ENCODE measurements at places on chromosomes 13 and 19.

- DNase-seq: no peak
Measured at GRCh38 chr19:11247391-11247790, 8.0 kb downstream of the ANGPTL8 start.

DNA sequence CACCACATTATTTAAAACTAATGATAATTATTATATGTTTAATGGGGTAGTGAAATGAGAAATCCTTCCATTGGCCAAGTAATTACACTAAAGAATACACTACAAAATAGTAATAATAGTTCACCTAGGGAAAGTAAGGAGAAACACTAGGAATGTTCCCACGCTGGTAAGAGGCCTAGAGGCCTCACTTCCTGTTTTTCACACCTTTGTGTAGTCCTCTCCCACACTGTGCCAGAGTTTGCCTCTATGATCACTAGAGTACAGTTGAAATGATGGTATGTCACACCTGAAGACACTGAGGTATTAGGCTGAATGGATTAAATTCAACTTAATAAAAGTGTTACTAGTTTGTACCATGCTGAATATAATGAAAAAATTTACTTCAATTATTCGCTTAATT, 1348.0 kb upstream of the ATXN8OS start:
- no peak for DNase-seq

DNA sequence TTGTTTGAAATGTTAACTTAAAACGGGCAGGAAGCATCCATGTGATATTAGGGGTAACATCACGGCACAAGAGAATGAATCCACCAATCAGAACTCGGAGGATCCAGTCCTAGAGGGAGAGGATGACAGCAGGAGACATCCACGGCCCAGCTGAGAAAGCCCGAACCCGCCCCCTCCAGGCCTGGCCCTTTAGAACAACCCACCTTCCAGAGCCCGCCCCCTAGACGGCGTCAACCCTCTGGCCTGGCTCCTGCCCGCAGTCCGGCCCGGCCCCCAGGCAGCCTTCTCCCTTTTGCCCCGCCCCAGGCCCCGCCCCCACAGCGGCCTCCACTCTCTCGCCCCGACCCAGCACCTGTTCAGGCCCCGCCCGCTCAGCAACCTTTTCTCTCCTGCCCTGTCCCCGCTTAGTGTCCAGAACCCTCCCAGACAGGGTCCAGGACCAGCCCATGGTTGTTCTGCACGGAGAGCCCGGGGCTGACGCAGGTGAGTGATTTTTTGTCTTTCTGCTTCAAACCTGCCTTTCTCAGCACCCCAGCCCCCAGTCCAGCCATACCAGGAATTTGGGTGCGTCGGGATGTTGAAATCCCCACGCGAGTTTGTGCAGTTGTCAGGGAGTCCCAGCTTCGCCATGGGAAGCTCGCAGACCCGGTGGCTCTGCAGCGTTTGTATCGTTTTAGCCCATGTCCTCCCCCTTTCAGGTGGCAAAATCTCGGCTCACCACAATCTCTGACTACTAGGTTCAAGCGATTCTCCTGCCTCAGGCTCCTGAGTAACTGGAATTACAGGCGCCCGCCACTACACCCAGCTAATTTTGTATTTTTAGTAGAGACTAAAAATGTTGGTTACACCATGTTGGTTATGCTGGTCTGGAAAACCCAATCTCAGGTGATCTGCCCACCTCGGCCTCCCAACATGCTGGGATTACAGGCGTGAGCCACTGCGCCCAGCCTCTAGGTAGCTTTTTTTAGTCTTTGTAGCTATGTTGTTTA, 16.1 kb downstream of the ZNF816 start:
- DNase-seq: no peak

DNA sequence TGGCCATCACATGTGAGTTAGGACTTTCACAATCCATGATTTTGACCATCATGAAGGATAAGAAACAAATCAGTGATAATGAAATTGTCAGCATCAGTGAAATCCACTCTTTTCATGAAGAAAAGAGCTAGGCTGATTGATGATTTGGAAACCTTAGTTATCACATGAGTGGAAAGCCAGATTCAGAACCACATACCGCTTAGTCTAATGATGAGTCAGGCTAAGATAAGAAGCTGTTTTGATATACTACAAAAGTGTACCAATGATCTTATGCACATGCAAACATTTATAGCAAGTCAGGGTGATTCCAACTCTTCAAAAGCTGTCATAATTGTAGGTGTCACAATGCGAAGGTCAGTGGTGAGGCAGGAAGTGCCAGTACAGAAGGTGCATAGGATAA, 519.3 kb downstream of the GPC6 start:
- DNase-seq: no peak

- DNase-seq: no peak
Measured at GRCh38 chr19:46733690-46734292, 12.1 kb upstream of the FKRP start.

- no peak for DNase-seq
Measured at GRCh38 chr13:112814905-112815585, 125.2 kb downstream of the ATP11A start.

DNA sequence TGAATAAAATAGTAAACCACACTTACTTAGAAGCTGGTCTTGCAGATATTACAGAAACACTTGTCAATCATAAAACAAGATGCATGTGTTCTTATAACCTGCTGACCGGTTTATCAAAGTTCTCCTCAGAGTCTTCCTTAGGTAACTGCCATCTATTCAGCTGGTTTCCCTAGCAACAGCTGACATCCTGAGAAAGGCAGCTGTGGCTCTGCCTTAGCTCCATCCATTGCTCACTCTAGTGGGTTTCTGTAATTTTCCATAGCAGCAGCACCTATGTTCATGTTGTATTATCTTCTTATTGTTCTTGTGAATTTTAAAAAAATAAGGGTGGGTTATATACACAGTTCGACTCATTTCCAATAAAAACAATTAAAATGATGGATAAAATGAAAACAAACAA, 87.8 kb downstream of the RAP2A start:
- DNase-seq: no peak

DNA sequence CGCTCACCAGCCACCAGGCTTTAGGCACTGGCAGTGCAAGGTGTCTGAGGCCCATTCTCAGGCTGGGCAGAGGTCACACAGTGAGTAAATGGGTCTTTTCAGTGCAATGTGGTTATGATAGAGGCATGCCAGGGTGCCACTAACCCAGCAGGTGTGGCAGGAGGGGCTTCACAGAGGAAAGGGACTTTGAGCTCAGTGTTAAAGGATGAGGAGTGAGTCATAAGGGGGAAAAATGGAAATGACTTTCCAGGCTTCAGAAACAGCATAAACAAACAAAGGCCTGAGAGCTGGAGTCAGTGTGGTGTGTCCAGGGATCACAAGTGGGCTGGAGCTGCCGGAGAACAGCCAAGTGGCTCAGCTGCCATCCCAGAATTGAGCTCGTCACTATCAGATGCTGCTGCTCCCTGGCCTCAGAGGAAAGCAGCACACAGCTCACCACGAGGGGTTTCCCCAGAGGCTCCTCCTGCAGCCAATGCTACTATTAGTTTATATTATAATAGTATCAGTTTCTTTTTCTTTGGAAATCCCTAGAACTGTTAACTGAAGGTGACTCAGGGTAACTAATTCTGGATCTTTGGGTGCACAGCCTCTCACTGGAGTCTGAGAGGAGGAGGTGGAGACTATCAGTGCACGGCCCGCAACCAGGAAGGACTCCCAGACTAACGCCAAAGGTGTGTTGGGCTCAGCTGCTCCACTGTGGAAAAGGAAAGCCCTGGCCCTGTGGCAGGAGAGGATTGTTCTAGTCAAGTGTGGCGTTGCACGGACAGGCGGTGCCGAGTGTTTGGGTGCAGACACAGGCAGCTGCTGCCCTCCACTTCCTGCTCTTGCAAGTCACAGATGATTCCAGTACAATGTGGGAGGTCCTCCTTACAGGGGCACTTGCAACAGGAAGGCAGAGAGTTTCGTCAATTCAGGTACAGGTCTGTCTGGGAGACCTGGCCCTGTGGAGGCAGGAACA, 39.5 kb downstream of the DHRS12 start:
- no peak for DNase-seq

- no peak for DNase-seq
Measured at GRCh38 chr19:8641908-8642547, 11.6 kb downstream of the NFILZ start.

DNA sequence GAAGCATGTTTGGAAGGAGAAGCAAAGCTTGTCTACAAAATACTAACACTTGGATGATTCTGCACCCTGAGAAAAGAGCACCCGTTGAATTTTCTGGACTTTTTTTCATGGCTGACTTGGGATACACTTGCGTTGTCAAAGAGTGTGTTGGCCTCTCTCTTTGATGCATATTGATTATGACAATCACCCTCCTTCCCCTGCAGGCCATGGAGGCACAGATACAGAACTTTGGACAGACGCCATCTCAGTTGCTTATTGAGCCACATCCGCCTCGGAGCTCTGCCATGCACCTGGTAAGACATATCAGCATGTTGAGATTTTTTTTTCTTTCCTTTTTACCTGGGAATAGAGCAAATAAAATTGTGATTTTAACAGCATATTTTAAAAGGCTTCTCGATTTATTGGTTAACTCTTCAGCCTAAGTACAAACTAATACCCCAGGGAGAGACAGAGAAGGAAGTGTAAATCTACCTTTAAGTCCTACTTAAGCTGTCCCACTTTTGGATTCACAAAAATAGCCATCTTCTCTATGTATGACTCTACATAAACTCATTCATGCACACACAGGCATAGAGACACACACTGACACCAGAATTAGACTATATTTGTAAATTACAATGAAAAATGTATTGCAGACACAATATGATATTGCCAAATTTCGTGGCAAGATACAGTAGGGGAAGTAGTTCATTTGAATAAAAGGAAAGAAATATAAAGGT, 169.7 kb upstream of the MAB21L1 start:
- no peak for DNase-seq

- no peak for DNase-seq
Measured at GRCh38 chr13:109485136-109485794, 301.1 kb downstream of the IRS2 start.

DNA sequence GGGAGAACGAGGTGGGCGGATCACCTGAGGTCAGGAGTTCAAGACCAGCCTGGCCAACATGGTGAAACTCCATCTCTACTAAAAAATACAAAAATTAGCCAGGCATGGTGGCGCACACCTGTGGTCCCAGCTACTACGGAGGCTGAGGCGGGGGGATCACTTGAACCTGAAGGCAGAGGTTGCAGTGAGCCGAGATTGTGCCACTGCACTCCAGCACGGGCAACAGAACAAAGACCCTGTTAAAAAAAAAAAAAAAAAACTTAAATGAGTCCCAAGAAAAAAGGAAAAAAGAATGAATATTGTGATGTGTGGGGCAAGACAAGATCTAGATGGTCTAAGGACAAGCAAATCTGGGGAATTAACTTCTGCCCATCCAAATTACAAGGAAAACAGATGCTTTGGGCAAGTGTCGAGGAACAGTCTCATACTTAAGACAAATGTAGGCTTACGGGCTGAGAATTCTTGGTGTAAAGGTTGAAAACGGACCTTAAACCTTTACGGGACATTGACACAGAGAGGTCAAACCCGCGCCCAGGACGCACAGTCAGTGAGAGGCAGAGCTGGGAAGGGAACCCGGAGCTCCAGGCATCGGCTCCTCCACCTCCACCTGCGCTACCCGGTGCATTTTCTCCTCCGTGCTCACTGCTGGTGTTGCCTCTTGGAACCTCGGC, 656 bp upstream of the ZNF324 start:
- DNase-seq: no peak

DNA sequence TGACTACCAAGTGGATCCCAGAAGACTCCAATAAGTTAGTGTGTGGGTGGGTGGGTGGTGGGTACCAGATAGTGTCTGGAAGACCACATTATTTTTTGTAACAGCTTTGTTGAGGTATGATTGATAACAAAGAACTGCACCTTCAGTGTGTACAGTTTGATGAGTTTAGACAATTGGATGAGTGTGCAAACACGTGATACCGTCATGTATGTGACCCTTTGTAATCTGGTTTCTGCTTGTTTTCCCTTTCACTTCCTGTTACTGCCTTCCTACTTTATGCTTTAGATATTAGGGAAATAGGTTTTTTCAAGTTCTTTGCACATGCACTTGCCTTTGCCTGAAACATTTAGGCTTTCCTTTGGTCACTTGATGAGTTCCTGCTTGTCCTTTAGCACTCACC, 8.5 kb downstream of the RPL21 start:
- no peak for DNase-seq

- no peak for DNase-seq
Measured at GRCh38 chr19:50328224-50328872, 829 bp downstream of the KCNC3 start.

DNA sequence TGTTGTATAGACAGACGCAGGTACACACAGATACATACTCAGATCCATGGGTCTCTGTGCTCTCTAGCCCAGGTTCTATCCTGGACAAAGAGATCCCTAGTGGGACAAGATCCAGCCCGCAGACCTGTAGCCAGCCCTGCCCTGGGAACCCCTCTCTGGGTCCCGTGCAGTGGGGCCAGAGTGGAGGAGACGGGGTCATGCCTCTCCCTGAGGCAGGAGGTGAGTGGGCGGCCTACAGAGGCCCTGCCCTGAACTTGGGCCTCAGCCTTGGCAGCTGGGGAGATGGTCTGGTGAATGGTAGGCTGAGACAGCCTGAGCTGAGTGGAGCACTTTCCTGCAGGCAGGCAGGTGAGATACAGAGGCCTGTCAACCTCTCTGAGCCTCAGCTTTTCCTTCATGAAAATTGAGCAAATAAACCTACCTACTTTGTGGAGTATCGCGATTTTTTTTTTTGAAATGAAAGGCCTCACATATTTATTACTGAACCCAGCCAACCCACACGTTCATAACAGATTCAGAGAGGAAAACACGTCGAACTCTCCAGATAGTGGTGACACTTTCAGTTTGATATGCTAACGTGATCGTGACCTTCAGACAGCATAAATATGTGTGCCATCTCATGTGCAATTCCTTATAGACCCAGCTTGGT, 3.4 kb upstream of the JUND start:
- DNase-seq: no peak

- DNase-seq: no peak
Measured at GRCh38 chr19:47120470-47121067, 7.0 kb upstream of the ZC3H4 start.

- no peak for DNase-seq
Measured at GRCh38 chr13:55190996-55191395, 1949.7 kb upstream of the PRR20A start.

GRCh38 chr19:35557539-35558399, 5.7 kb downstream of the ATP4A start:
- peak; percentile 23 for DNase-seq

DNA sequence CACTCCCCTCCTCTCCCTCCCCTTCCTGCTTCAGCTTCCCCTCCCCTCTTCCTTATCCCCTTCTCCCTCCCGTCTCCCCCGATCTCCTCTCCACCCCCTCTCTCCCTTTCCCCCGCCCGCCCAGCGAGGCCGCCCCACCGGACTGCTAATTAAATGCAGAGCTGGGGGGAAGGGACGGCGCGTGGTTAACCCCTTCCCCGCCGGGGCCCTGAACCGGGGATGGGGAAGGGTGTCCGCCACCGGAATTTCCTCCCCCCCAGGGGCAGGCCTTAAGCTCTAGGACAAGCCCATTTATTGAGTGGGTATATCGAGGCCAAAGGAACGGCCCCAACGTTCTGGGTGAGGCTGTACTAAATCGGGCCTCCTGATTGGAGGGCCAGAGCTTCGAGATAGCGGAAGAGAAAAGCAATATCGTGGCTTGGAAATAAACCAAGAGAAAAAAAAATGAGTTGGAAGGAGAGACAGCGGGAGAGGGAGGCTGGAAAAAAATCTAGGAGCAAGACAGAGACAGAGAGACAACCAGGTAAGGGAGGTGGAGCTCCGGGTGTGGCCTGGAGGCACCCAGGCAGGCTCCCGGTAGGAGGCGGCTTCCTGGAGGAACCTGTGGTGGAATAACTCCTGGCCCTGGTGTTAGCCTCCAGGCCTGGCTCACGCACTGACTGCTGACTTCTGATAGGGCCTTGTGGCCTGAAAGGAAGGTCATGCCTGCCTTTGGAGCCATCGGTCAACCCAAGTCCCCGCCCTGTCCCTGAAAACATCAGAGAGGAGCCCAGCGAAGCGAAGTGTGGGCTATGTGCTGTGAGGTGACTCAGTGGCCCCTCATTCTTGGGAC, 11.6 kb upstream of the JUND start:
- no peak for DNase-seq
